GM12878 (cell line): ENCODE measurements at places on chromosomes 13 and 19. TPM values are rescaled to one million over a fixed set of nuclear protein-coding genes. Genes with fewer than 3 reads are reported as not detected.

Gene CACNG8
- total RNA-seq = not detected in 2 replicates

- DNase-seq = no peak
Observed at GRCh38 chr13:46296921-46297320, 85.2 kb downstream of the LRRC63 start.

DNA sequence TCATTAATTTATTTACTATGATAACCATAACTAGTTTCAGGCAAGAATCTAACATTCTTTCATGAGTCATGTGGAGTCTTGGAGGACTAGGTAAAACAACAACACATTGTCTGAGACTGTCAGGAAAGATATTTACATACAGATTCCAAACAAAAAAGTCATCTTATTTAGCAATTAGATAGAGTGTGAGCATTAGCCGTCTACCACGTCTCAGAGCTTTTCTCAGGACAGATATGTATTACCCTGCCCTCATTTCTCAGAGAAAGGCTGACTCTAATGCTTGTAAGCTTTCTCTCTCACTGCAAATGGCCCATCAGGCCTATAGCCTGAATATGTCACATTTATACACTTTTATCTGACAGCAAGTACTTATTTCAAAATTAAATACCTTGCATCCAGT, 312.1 kb upstream of the PCDH20 start:
- no peak for DNase-seq

DNA sequence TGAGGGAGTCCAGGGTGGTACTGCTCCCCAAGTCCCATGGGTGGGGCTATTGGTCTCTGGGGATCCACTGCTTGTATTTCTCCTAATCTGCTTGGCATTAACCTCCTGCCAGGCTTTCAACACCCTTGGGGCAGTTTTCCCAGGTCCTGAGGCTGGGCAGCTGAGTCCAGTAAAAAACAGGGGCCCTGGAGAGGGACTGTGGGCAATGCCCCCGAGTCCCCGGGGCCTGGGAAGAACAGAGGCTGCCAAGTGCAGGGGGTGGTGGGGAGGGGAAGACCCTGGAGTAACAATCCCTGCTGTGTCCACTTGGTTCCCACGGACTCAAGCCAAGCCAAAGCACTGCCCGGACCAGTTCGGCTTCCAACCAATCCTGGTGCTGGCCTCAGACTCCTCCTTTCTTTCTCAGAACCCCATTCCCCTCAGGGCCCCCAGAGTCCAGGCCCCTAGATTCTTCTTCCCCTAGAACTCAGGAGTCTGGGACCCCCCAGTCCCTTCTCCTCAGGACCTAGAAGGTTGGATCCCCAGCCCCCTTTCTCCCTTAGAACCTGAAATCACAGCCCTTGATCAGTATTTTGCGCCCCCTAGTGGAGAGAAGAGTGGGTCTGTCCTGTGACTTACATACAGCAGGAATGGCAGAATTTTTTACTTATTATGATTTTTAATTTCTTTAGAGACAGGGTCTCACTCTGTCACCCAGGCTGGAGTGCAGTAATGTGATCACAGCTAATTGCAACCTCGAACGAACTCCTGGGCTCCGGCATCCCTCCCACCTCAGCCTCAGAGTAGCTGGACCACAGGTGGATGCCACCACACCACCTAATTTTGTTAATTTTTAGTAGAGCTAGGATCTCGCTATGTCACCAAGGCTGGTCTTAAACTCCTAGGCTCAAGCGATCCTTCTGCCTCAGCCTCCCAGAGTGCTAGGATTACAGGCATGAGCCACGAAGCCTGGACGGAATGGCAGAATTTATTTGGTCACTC, 3.7 kb upstream of the CLPTM1 start:
- DNase-seq = no peak

DNA sequence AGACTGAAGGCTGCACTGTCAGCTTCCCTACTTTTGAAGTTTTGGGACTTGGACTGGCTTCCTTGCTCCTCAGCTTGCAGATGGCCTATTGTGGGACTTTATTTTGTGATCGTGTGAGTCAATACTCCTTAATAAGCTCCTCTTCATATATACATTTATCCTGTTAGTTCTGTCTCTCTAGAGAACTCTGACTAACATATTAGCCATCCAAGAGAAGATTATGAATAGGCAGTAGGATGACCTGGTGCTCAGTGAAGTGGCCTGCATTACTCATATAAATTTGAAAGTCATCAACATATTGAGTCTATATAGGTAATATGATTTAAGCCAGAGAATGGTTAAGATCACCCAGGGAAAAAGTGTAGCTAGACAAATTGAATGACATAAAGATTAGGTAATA, 136.3 kb upstream of the UFM1 start:
- DNase-seq = no peak

Gene ZNF829
- total RNA-seq = 0.23 and 0.32 TPM in 2 replicates
